ENCODE measurements at places on chromosomes 7 and 10. TPM values are rescaled to one million over a fixed set of nuclear protein-coding genes. Genes with fewer than 3 reads are reported as not detected.

- H3K4me1 ChIP-seq, result no peaks in the 10 kb centered on the region
- H3K27me3 ChIP-seq, result no peaks in the 10 kb centered on the region
- no peak overlapping the region for H3K4me3 ChIP-seq
- no peaks in the 10 kb centered on the region for H3K36me3 ChIP-seq
- no peak overlapping the region for H3K27ac ChIP-seq
Measured at GRCh38 chr7:111424768-111425167, 137.5 kb downstream of the IMMP2L start.

DNA sequence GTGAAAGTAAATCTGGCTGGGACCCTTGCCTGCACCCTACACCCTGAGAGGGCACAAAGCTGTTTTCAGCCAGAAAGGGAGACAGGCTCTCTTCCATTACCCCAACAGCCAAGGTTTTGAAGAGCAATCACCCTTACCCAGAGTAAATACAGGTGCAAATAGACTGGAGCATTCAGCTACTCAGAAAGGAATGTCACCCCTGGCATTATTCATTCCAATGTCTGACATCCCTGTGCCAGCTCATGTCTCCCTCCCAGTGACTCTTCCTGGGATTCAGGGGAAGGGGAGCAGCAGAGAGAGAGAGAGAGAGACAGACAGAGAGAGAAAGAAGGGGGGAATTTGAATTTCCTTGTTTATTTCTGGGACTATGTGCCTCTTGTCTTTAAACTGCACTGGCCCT is 611.8 kb downstream of the SORCS3 start:
- no peak overlapping the region for H3K27ac ChIP-seq
- no peak overlapping the region for H3K4me3 ChIP-seq
- no peaks in the 10 kb centered on the region for H3K27me3 ChIP-seq

DNA sequence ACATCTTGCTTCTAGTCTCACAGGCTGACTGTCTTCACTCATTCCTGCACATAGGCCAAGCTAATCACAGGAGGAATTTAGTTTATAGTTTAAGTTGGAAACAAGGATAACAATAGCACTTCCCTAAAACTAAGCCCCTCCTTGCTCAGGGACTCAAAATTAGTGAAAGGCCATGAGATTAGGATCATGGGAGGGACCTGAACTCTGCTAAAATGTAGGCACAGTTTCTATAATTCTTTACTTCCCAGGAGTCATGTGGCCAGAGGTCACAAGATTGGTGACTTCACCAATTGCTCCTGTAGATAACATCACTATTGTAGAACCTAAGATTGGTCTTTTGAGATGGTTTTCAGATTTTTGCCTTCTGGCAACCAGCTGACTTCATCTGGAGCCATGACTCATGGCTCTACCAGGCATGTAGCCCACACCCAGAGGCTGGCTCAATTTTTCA is 14.8 kb upstream of the UPP1 start:
- H3K4me3 ChIP-seq, result no peak overlapping the region
- H3K27ac ChIP-seq, result no peak overlapping the region
- DNase-seq, result no peak
- no peaks in the 10 kb centered on the region for H3K4me1 ChIP-seq
- H3K27me3 ChIP-seq, result no peaks in the 10 kb centered on the region

DNA sequence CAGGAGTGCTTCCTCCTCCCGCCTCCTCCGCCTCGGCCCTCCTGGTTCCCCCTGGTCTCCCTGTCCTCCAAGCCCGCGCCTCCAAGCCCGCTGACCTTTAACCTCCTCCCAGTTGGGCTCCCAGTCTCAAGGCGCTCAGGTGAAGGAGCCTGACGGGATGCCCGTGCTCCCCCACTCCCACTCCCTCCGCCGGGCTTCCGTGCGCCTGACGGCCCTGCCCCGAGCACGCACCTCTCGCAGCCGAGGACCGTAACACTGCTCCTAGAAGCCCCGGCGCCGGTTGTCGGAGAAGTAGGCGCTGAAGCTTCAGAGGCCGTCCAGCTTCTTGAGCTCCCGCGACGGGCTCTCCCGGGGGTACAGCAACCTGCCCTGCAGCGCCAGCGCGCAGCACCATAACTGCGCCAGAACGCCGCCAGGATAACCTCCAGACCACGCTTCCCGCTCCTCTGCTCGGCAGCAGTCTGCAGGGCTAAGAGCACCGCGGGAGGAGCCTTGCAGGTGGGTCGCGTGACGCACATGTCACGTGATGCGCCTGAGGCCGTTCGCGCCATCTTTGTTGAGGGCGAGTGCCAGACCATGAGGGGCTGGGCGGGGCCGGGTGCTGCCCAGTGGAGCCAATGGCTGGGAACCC is 71.0 kb upstream of the ZNF479 start:
- H3K4me3 ChIP-seq, result no peak overlapping the region
- peak; percentile 3 for DNase-seq
- H3K27me3 ChIP-seq, result no peaks in the 10 kb centered on the region
- H3K4me1 ChIP-seq, result no peaks in the 10 kb centered on the region
- no peaks in the 10 kb centered on the region for H3K36me3 ChIP-seq
- H3K27ac ChIP-seq, result no peak overlapping the region

GRCh38 chr10:117972168-117972837 is 74.4 kb downstream of the RAB11FIP2 start:
- H3K36me3 ChIP-seq, result no peaks in the 10 kb centered on the region
- peaks cover 10% of the 10 kb centered on the region for H3K27me3 ChIP-seq
- no peaks in the 10 kb centered on the region for H3K4me1 ChIP-seq
- no peak overlapping the region for H3K4me3 ChIP-seq

DNA sequence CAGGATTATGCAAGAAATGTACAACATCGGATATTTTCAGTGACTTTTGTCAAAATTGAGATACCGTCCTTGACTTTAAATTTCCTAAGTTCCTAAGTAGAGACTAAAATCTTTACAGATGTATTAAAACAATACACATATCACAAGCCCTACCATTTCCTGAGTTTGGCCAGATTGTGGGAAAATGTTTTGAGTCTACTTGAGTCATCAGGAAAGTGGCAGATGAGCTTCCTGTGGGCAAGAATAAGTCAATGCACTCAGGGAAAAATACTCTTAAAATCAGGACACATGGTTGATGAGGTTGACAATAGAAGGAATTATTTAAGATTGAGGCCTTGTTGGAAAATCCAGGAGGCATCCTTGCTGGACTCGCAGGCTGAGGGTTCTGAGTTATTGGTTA is 162.5 kb downstream of the SNX10 start:
- H3K27ac ChIP-seq, result no peak overlapping the region
- no peaks in the 10 kb centered on the region for H3K36me3 ChIP-seq
- H3K4me1 ChIP-seq, result no peaks in the 10 kb centered on the region

DNA sequence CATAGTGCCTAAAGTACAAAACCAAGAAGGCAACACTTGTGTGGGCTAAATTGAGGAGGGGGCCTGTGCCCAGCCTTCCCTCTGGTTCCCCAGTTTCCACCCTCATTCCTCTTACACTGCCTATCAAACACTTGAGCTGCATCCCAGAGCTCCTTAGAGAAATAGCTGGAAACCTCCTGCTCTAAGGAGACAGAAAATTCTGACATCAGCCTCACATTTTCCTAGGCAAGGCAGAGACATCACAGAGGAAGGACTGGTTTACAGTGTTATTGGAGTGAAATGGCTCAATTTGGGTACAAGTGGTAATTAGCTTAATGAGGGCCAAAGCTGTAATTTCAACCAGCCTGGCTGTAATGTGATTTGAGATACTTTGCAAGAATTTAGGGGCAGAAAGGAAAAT is 192.3 kb upstream of the AOAH start:
- H3K4me3 ChIP-seq, result no peak overlapping the region
- DNase-seq, result no peak
- H3K36me3 ChIP-seq, result peaks cover 35% of the 10 kb centered on the region

GRCh38 chr10:130177250-130177649 is 41.1 kb downstream of the GLRX3 start:
- H3K36me3 ChIP-seq, result peaks cover 76% of the 10 kb centered on the region
- DNase-seq, result no peak
- H3K4me1 ChIP-seq, result peaks cover 8% of the 10 kb centered on the region
- H3K27ac ChIP-seq, result no peak overlapping the region
- no peaks in the 10 kb centered on the region for H3K27me3 ChIP-seq

DNA sequence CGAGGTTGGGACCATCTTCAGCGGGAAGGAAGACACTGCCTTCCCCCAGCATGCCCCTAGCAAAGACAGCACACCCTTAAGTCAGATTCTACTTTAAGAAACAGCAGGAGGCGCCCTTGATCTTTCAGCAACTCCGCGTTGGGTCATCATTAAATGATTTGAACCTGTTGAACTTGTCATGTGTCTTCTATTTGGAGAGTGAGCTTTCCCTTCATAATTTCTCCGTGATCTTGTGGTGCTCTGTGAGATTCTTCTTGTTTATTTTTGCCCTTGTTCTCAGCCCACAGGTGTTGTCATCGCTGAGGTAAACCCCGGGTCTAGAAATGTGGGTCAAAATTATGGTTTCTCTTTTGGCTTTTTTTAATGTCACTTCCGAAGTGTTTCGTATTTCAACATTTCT is 49.5 kb upstream of the PITRM1 start:
- no peak overlapping the region for H3K27ac ChIP-seq
- no peaks in the 10 kb centered on the region for H3K4me1 ChIP-seq
- H3K36me3 ChIP-seq, result no peaks in the 10 kb centered on the region
- H3K4me3 ChIP-seq, result no peak overlapping the region
- no peak for DNase-seq

GRCh38 chr7:142511801-142512200 is 237.5 kb upstream of the PRSS1 start:
- no peaks in the 10 kb centered on the region for H3K36me3 ChIP-seq
- H3K4me1 ChIP-seq, result no peaks in the 10 kb centered on the region
- DNase-seq, result no peak
- H3K27me3 ChIP-seq, result peaks cover 7% of the 10 kb centered on the region
- no peak overlapping the region for H3K4me3 ChIP-seq

DNA sequence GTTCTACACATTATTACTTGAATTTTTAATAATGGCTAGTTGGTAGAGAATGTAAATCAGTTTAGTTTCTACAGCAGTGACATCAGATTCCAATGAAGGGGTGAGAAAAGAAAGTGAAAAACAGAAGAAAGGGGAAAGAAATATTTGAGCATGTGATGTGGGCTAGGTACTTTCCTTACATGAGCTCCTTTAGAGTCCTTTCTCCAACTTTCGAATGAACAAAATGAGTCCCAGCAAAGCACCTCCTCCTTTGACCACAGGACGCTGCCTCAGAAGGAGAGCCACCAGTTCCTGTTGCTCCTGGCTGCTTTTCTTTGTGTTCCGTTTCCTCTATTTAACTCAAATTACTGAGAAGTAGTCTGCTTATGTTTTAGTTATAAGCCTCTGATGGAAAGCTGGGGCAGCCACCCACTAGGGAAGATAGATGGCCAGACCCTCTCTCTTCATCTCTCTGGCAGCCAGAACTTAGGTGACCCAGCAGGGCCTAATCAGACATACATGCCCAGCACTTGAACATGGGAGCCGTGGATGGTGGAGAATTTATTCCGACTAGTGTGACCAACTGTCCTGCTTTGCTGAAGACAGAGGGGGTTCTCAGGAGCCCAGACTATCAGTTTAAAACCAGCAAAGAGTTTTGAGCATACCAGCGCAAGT is 82.4 kb upstream of the NME8 start:
- peaks cover 14% of the 10 kb centered on the region for H3K4me1 ChIP-seq
- no peaks in the 10 kb centered on the region for H3K27me3 ChIP-seq
- H3K4me3 ChIP-seq, result peak overlapping the region; percentile 17
- peak overlapping the region; percentile 2 for H3K27ac ChIP-seq
- H3K36me3 ChIP-seq, result no peaks in the 10 kb centered on the region
- DNase-seq, result no peak

DNA sequence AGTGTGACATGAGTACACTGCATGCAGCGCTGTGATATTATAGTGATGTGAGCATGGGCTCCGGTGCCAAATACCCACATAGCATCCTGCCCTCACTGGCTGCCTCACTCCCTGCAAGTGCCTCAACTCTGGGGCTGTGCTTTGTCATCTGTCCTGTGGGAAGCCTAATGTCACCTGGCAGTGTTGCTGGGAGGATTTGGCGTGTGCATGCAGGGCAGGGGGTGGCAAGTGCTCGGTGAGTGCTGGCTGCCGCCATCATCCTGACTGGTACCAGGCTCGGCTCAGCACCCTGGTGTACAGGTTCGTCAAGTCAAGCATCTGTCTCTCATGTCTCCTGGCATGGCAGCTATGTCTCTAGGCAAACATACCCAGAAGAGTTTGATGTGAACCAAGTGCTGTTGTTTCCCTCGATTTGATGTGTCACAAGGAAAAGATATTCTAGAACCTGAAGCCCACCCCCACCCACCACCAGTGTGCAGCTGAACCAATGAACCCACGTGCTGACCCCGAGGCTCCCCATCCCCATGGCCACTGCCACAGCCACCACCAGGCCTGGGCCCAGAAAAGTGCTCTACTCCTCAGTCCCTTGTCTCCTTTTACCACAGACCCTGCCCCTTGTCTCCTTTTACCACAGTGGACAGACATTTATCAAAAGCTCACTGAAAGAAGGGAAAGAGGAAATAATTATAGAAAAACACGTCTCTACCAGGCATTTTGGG is 135.8 kb downstream of the MAPK8 start:
- no peak for DNase-seq
- no peaks in the 10 kb centered on the region for H3K4me1 ChIP-seq
- no peak overlapping the region for H3K27ac ChIP-seq
- no peak overlapping the region for H3K4me3 ChIP-seq
- H3K27me3 ChIP-seq, result no peaks in the 10 kb centered on the region

DNA sequence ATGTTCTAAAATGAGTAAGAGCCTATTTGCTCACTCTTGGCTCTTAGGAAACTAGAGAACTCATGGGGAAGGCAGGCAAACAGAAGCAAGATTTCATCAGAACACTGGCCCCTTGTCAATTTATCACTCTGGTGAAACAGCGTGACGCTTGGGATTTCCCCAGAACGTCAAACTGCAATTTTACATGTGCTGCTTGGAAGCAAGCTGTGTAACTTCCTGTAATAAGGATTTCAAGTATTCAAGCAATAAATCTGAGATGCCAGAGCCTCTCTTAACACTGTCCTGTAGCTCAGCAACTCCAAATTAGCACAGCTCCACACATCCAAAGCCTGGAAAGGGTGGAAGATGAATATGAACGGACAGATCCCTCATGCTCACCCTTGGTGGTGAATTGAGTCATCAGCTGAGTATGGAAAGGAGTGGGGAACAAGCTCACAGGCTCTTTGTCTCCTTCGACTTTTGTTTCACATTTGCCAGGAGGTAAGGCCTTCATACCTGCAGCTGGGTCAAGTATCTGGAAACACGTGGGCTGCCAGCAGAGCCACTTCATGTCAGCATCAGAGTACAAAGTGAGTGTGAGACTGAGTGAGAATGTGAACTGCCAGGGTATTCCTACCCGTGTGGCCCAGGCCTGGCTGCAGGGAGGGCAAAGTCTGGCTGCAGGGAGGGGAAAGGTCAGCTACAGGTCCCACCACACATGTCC is 140.4 kb upstream of the NAMPT start:
- H3K4me1 ChIP-seq, result peaks cover 34% of the 10 kb centered on the region
- DNase-seq, result peak; percentile 36
- H3K27ac ChIP-seq, result peak overlapping the region; percentile 94
- H3K27me3 ChIP-seq, result no peaks in the 10 kb centered on the region

ACTL6B gene
- total RNA-seq, result not detected

PRKCQ gene
- 0.11 TPM for total RNA-seq

NPY4R gene
- total RNA-seq, result not detected

TPK1 gene
- total RNA-seq, result 20.0 TPM

SPDYE11 gene
- not detected for total RNA-seq

ZNF804B gene
- total RNA-seq, result not detected
